Putamen (tissue), 1 donor: ENCODE measurements at places on chromosomes 4 and X.

DNA sequence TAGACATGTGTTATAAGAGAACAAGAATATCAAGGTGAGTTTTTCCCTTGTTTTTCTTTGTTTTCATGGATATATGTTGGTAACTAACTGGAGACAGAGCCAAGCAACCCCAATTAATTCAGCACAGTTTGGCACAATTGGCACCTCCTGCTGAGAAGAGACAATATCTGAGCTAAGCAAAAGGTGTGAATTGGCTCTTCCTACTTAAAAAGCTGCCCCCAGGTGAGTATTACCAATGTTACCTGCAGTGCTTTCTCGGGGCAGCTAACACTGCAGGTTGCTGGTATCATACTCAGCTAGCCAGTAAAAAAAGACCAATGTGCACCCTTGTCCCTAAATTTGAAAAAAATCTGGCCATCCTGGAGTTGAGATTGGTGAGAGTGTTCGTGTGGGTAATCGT lies 871.2 kb upstream of the TENM3 start:
- no peak for DNase-seq

DNA sequence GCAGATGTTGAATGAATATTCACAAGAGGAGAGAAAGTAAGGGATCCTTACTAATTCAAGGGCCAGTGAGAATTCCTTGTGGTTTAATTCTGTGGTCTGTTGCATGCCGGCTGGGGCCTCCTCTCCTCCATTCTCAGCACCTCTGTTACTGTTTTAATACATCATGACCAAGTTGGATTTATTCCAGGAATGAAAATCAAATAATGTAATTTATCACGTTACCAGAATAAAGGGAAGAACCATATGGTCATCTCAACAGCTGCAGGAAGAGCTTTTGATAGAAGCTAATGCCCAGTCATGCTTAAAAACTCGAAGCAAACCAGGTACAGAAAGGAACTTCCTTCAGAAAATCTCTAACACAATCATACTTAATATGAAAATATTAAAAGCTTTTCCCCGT lies 54.1 kb downstream of the GRK4 start:
- no peak for DNase-seq

DNA sequence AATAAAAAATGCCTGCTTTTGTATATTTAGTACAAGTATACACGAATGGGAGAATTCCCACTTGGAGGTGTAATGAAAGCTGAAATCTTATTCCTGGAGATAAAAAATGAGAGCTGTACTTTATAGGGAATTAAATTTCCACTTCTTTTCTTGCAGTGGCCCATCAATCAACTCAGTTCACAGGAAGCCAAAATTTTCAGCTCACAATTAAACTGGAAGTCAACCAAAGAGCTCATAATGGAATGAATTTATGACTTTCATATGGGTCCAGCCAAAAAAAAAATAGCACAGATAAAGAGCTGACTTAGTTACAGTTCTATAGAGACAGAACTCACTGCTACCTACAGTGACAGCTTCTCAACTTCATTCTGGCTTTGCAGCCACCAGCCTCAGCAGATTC lies 115.2 kb upstream of the TBC1D9 start:
- DNase-seq, result no peak

DNA sequence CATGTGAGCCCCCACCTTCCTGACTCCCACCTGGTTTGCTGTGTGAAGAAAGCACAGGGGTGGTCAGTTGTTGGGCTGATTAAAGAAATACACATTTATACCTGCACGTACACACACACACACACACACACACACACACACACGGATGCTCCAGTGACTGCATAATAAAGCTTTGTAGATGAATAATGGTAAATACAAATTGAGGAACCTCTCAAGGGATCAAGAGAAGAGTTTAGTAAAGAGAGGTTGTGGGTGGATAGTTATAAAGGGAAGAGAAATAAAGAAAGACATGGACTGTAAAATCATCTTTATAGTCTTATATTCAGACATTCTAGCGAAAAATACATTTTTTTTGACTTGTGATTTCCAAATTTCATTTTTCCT lies 144.1 kb downstream of the MGST2 start:
- no peak for DNase-seq

GRCh38 chrX:136892412-136892811 lies 11.9 kb upstream of the RBMX start:
- no peak for DNase-seq

DNA sequence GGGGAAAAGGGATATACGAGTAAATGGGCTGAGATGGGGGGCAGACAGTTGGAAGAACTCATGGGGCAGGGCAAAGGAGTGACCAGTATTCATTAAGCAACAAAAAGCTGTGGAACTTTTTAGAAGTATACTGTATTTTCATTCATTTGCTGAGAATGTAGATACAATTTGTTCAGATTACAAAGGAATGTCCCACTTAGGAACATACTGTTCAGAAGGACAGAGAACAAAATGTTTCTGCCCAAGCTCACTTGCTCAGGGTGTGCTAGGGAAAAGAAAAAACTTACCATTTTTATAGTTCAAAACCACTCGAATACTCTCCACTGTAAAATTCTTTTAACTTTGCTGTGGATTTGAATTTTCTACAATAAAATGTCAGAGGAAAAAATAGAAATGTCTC lies 135.2 kb upstream of the AFF2 start:
- DNase-seq, result no peak

- no peak for DNase-seq
Measured at GRCh38 chr4:113312529-113312928, 263.1 kb downstream of the ANK2 start.

GRCh38 chrX:147072747-147073146 lies 258.2 kb upstream of the CXorf51A start:
- DNase-seq, result no peak

DNA sequence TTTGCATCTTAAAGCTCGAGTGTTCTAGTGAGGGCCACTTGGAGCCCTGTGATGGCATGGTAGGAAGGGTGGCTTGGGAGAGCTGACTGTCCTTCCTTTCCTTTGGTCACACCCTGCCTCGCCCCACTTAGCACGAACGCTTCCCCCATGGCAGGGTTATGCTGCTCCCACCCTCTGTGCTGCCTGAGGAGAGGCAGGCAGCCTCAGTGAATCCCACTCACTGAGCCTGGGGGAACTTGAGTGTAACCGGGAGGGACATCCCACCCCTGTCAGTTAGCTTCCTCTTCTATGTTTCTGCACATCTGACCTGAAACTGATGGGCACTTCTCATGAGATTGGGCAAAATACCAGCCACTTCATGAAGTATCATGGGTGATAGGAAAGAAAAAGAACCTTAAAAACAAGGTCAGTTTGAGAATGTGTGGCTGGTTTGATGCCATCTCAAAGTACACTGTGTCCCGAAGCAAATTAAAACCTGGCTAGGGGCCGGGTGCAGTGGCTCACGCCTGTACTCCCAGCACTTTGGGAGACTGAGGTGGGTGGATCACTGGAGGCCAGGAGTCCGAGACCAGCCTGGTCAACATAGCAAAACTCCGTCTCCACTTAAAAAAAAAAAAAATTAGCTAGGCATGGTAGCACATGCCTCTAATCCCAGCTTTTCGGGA lies 10.1 kb downstream of the TKTL1 start:
- DNase-seq, result no peak

- DNase-seq, result no peak
Measured at GRCh38 chr4:57078685-57079521, 31.3 kb downstream of the IGFBP7 start.

- no peak for DNase-seq
Measured at GRCh38 chrX:38368774-38369173, 16.4 kb downstream of the OTC start.

- peak; percentile 61 for DNase-seq
Measured at GRCh38 chrX:120358737-120359456, 3.0 kb upstream of the ATP1B4 start.

DNA sequence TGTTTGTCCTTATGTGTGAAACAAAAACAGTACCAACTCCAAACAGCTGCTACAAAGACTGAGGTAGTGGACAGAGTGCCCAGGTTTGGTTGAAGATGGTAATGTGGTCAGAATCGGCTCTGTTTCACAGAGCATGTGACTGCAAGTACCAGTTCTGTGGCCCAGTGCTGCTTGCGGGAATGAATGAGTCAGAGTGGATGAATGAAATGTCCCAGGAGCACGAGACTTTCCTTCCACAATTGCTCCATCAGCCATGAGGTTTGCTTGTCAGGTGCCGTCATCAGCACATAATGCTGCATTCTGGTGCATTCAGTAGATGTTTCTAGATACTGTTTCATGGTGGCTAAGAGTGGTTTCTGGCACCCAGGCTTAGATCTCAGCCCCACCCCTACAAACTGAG lies 84.2 kb downstream of the GPR143 start:
- DNase-seq, result no peak

GRCh38 chr4:663438-664428 lies 10.3 kb downstream of the ATP5ME start:
- no peak for DNase-seq

DNA sequence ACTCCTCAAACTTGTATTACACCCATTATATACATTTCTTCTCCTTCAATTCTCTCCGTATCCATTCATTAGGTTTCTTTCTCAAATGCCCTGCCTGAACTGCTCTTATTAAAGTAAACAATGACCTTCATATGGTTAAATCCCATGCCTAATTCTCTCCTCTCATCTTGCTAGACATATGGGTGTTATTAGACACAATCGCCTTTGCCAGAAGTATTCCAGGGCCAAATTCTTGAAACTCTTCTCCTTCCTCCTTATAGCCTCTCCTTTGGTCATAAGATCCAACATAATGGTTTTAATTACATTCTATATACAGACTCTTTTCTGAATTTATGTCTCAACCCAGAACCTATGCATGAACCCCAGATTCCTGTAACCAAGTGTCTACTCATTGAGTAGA lies 4.8 kb downstream of the ANXA10 start:
- no peak for DNase-seq

DNA sequence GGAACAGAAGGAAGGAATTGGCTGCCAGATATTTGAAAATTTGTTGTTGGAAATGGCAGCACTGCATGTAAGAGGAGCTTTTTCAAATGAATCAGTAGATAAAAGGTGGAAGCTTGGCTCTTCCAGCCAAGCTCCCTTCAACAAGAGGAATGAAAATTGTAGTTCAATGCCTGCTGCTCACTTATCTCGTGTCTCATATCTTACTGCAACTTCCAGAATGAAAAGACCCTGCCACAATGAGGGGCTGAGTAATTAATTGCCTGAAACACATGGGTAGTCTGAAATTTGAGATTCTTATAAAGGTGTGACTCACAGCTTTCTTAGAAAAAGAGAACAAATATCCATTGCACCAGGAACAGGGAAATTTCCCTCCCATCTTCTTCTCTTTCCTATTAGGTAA lies 53.0 kb downstream of the HAND2 start:
- DNase-seq, result no peak

- DNase-seq, result no peak
Measured at GRCh38 chr4:7582313-7583097, 147.8 kb upstream of the PSAPL1 start.

DNA sequence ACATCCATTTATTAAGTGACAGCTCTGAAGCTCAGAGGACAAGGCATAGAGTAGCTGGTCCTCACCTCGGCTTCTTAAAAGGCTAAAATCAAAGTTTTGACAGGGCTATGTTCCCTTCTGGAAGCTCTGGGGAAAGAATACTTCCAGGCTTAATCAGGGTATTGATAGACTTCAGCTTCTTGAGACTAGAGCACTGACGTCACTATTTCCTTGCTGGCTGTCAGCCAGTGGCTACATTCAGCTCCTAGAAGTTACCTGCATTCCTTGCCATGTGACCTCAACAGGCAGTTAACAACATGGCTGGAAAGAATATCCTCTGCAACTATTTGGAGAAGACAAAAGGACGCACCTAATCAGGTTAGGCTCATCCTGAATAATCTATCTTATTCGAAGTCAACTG lies 1144.8 kb downstream of the ADGRL3 start:
- no peak for DNase-seq

DNA sequence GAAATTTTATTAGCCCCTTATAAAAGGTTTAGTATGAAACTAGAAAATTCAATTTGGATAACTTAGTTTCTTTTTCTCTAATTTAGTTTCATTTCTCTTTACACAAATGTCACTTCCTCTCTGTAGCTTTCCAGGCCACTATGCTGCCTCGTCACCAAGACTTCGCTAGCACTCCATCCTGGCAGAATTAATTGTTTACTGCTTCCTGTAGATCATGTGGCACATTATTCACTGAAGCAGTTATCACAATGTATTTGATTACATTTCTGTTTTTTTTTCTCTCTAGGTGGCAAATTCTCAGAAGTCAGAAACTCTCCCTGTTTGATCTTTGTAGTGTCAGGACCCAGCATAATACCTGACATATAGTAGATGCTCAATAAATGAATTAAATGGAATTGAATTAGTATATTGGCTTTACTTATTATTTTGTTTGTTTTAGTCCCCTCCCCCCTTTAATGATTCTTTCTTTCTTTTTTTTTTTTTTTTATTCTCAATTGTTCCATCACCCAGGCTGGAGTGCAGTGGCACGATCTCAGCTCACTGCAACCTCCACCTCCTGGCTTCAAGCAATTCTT lies 9.3 kb upstream of the SAT1 start:
- DNase-seq, result no peak

GRCh38 chrX:47706575-47706974 lies 47.6 kb upstream of the UXT start:
- no peak for DNase-seq

DNA sequence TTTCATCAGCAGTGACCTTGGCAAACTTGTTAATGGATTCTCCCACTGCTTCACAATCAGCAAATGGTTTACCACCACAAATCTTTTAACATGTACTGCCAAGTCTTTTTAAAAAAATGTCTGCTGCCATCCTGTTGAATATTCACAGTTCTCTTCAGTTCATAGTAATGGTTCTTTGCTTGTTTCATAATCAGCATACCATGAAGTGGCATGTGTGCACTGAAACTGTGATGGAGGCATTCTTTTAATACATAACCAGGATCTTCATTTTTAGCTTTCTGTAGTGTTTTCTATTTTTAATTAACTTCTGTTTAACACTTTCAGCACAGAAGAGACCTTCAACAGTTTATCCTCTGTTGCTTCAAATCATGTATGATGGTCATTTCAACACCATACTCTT lies 230.1 kb upstream of the ARSJ start:
- no peak for DNase-seq

GRCh38 chrX:318068-318738 lies 393 bp downstream of the GTPBP6 start:
- peak; percentile 95 for DNase-seq

GRCh38 chr4:151292038-151292437 lies 15.1 kb downstream of the PRSS48 start:
- DNase-seq, result no peak
